Hindlimb muscle (tissue), 1 donor: ENCODE measurements at places on chromosomes 1 and 21.

GRCh38 chr1:1118876-1119220, 3.0 kb upstream of the C1orf159 start:
- no peak for DNase-seq

DNA sequence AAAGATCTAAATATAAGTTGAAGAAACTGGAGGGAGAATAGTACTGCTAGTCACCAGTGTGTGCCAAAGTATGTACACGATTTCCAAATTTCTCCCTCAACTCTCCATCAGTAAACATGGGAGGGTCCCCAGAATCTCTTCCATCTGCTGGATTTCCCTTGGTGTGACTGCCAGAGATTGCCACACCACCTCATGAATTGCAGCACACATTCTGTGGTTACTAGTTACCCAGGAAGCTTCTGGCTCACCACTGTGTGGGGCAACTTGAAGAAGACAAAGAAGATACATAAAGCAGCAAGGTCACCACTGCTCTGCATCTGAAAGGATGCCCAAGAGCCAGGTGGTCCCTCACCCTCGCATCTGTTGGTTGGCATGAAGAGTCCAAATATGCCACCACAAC, 191.7 kb upstream of the ESRRG start:
- DNase-seq: no peak

DNA sequence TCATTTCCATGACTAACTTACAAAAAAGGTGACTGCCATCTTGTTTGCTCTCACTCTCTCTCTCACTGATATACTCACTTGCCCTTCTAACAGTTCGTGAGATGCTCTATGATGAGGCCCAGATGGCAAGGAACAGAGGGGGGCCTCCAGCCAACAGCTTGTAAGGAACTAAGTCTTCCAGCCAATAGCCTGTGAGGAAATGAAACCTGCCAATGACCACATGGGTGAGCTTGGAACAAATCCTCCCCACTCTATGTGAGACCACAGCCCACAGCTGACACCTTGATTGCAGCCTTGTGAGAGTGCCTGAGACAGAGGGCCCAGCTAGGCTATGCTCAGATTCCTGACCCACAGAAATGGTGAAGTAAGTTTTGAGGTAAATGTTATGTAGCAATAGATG, 153.7 kb downstream of the HHIPL2 start:
- DNase-seq: no peak

DNA sequence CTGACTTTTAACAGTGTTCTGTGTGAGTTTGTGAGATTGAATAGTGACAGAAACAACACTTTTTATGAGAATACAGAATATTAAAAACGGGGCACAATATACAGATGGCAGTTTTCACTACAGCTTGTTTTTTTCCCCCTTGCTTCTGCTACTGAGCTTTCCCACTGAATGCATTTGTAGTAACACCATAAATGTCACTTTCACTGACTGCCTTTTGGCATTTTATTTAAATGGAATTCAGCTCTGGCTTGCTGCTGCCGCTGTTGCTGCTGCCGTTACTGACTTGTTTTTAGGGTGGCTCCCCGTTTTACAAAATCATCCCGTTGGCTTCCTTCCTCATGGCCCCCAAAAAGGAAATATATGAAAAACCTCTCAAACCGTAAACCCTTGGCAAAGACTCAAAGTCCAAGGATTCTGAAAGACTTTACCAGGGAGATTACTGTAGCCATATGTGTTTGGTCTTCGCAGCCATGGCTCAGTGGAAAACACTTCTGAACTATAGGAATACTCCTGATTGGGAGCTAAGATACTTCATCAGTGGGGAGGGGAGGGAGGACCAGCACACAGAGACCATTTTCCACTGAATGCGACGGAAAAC, 151.0 kb downstream of the NUF2 start:
- DNase-seq: peak; percentile 3

- DNase-seq: peak; percentile 62
Observed at GRCh38 chr1:85578321-85579295, 2.0 kb upstream of the CCN1 start.

- DNase-seq: no peak
Observed at GRCh38 chr1:246592695-246593094, 26.4 kb downstream of the CNST start.

DNA sequence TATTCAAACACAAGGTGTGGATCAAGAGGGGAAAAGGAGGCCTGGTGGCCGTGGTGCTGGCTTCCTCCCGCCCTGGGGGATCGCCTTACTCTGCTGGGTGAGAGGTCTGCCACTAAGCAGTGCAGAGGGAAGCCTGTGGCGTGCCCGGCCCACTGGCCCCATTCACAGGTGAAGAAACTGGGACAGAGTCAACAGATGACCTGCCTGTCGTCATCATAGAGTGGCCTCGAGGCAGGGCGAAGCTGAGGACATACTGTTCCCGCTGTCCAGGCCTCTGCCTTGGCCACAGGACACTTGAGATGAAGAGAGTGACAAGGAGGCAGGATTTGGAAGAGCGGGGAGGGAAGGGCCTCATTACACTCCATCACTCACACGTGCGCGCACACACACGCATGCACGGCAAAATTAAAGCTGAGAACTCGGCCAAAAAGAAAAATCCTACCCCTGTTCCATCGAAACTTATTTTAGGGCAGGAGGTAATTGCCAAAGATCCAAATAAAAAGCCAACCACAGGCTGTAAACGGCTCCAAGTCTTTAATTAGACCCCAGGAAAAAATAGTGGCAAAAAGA, 50.5 kb downstream of the CASZ1 start:
- no peak for DNase-seq

GRCh38 chr1:2973601-2974593, 47.4 kb upstream of the ACTRT2 start:
- no peak for DNase-seq

- DNase-seq: no peak
Observed at GRCh38 chr21:31316488-31317169, 27.4 kb downstream of the TIAM1 start.

- DNase-seq: peak; percentile 74
Observed at GRCh38 chr1:205543351-205544301, 39.2 kb downstream of the CDK18 start.

DNA sequence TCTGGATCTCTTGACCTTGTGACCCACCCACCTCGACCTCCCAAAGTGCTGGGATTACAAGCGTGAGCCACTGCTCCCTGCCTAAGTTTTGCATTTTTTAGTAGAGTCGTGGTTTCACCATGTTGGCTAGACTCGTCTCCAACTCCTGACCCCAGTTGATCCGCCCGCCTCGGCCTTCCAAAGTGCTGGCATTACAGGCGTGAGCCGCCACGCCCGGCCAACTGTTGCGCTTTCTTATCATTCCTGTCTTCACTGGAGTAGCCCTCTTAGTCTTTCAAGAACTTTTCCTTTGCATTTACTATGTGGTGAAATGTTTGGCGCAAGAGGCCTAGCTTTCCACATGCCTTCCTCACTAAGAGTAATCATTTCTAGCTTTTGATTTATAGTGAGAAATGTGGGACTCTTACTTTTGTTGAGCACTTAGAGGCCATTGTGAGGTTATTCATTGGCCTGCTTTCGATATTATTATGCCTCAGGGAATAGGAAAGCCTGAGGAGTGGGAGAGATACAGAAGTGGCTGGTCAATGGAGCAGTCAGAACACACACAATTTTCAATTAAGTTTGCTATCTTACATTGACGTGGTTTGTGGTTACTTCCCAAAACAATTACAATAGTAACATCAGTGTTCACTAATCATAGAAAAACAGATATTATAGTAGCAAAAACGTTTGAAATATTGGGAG, 111.0 kb downstream of the ZMYM4 start:
- no peak for DNase-seq

- peak; percentile 76 for DNase-seq
Observed at GRCh38 chr1:167797015-167797414, 75.2 kb downstream of the MPZL1 start.
